DMS53 (cell line): ENCODE measurements at places on chromosomes 2 and 18.

DNA sequence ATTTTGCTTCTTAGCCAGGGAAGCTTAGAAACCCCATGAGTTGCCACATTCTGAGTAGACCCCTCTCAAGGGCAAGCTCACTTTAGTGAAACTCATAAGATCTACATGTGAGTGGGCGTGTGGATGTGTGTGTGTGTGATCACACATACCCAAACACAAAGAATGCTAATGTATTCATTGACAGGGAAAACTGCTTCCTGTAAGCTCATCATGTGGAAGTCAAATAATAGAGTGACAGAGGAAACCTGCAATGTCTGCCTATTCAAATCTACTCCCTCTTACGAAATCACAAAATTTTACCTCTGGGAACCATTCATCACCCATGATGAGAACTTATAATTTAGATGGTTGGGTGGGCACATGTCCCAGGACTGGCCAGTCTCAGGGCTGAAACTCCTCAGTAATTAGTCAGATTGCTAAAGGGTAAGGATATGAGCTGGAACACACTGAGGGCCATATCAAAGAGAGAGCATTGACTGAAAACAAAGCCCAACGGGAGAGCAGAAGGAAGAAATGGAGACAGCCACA lies 94.5 kb upstream of the CCDC150 start:
- no peak for DNase-seq

GRCh38 chr18:9392726-9393125 lies 58.2 kb downstream of the TWSG1 start:
- peak; percentile 24 for DNase-seq

DNA sequence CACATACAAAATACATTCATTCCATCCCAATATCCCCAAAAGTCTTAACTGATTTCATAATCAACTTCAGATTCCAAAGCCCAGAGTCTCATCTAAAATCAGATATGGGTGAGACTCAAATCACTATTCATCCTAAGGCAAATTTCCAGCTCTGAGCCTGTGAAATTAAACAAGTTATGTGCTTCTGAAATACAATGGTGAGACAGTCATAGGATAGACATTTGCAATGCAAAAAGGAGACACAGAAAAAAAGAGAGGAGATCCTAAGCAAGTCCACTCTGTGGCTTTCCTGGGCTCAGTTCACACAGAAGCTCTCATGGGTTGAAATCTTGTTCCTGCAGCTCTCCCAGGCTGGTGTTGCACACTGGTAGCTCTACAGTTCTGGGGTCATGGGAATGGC lies 18.3 kb downstream of the ZNF892 start:
- no peak for DNase-seq

- DNase-seq = no peak
Measured at GRCh38 chr18:8816220-8816619, 110.9 kb downstream of the MTCL1 start.

DNA sequence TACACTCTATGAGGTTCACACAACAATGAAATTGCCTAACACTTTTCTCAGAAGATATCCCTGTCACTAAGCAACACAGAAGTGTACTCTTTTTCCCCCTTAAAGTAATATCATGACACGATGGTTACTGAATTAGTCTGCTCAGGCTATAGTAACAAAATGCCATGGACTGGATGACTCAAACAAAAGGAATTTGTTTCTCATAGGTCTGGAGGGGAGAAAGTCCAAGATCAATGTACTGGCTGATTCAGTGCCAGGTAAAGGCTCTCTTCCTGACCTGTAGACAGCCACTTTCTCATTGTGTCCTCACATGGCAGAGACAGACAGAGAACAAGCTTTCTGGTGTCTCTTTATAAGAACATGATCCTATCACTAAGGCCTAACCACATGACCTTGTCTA lies 211.9 kb downstream of the RBM43 start:
- DNase-seq = no peak

GRCh38 chr2:152419944-152420343 lies 85.0 kb downstream of the FMNL2 start:
- DNase-seq = no peak

DNA sequence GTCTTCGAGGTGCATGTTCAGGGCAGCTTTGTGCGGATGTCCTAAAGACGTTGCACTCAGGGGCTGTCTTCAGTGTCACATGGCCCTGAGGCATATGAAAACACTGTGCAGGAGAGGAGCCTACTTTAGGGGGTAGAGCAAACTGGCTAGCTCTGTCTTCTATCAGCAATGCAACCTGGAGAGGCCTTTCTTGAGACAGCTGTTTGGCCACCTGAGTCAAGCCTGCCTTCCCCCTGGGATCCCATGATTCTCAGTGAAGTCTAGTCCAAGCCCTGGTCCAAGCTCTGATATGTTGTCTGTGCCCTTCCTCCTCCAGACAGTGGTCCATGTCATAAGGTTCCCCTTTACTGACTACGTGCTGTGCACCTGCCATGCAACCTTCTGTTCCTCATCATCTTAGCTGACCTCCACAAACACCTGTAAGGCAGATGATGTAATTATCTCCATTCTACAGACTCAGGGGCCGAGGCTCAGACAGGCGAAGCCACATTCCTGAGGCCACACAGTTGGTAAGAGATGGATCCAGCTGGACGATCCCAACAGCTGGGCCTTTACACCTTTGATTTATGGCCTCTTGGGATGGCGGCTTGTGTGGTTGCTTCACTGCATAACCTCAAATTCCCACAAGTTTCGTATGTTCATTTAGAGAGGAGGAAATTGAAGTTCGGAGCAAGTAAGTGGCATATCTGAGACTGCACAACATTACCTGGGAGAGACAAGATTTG lies 109.9 kb downstream of the COPS8 start:
- DNase-seq = no peak

GRCh38 chr18:48792611-48793380 lies 158.0 kb downstream of the SMAD7 start:
- DNase-seq = no peak

- peak; percentile 76 for DNase-seq
Measured at GRCh38 chr2:221204699-221205098, 367.4 kb downstream of the EPHA4 start.

GRCh38 chr2:155022531-155022930 lies 324.0 kb downstream of the KCNJ3 start:
- no peak for DNase-seq

DNA sequence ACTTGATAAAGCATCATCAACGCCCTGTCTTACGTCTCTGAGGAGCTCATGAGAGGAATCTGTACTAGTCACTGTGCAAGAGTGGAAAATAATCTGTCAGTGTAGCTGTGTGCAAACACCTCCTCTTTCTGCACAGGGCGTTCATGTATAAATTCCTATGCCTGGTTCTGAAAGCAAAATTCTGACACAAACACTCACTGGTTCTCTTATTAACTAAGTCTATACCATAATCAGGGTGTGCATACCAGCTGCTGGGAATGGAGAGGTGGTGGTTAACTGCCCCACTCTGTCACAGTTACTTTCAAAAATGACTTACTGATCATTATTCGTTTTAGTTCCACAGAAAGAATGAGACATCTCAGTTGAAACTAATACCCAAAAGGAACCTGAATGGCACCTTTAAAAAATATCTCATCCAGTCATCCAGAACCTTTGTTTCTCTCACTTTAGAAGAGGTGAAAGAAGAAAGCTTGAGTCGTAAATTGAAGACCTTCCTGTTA lies 35.7 kb downstream of the STK39 start:
- DNase-seq = peak; percentile 62

GRCh38 chr18:48265328-48265727 lies 143.9 kb downstream of the ZBTB7C start:
- no peak for DNase-seq

- DNase-seq = no peak
Measured at GRCh38 chr2:205580212-205580987, 101.9 kb upstream of the NRP2 start.

- no peak for DNase-seq
Measured at GRCh38 chr2:123916531-123916930, 108.6 kb upstream of the CNTNAP5 start.

DNA sequence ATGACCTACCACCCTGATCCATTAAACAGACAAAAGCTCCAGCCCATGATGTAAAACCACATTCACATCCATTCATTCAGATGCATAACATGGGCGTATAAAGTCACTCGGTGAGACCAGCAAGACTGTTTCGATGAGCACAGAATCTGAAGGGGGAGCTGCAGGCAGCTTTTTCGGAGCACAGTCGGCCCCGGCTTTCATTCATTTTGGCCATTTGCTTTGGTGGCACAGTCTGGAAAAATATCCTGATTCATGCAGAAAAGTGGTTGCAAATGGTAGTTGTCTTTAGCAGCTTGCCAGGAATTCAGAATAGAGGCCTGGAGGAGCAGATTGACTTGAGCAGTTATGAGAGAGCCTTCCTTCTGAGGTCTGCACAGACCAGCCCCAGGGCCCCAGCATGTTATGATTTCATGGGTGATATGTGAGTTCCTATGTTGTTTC lies 11.2 kb downstream of the ARID5A start:
- DNase-seq = no peak

GRCh38 chr18:59697236-59697932 lies at the start of gene CCBE1:
CCBE1 (minus strand) TSS chr18:59697423.
- DNase-seq = peak; percentile 91

- no peak for DNase-seq
Measured at GRCh38 chr2:202327858-202328257, 48.3 kb upstream of the BMPR2 start.

DNA sequence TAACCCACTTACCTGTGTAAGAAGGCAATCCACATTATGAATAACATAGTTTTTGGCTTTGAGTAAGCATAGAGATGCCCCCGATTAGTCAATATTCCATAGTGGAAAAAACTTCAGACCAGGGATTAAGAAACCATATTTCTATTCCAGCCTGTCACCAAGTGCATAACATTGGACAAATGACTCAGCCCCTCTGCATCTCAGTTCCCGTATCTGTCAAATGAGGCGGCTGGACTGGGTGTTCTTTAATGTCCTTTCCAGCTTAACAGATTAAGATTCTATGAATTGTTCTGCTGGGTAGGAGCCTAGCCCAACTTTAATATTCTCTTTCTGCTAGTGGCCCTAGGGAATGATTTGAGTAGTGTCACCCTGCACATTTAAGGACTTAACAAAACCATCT lies 11.8 kb upstream of the FTCDNL1 start:
- no peak for DNase-seq

DNA sequence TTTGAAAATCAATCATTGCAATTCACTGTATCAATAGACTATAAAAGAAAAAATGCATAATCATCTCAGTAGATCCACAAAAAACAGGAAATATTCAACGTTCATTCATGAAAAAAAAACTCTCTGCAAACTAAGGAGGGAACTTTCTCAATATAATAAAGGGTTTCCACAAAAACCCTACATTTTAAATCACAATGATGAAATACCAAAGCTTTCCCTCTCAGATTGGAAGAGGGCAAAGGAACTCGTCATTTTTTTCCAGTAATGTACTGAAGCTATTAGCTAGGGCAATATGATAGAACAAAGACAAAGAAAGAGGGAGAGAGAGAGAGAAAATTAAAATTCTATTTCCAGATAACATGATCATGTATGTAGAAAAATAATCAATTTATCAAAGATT lies 167.1 kb upstream of the RBMS1 start:
- no peak for DNase-seq

DNA sequence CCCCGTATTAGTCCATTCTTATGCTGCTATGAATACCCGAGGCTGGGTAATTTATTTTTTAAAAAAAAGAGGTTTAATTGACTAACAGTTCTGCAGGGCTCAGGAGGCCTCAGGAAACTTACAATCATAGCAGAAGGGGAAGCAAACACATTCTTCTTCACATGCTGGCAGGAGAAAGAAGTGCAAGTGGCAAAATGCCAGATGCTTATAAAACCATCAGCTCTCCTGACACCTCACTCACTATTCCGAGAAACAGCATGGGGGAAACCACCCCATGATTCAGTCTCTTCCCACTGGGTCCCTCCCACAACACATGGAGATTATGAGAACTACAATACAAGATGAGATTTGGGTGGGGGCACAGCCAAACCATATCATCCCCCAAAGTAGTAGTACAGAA lies 2148.5 kb upstream of the PIK3C3 start:
- peak; percentile 49 for DNase-seq

DNA sequence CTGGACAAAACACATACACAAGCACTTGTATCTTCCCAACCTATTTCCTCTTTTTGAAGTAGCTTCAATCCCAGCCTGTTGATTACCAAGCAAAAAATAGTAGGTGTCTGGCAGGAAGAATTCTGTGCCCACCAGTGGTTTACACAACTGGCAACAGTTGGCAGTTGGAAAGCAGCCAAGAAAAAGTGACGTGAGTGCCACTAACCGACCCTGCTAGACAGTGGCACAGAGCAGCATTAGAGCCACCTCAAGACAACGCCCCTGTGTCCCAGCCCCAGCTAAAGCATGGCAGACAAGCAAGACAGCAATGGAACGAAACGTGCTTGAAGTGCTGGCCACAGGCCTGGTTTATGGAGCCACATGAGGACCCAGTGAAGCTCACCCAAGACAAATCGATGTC lies 379.6 kb downstream of the FBXO15 start:
- peak; percentile 31 for DNase-seq

GRCh38 chr18:6044319-6044718 lies 149.0 kb upstream of the TMEM200C start:
- DNase-seq = no peak

GRCh38 chr2:25473758-25474340 lies 132.1 kb upstream of the DNMT3A start:
- DNase-seq = peak; percentile 19

GRCh38 chr18:77116201-77117080 lies 16.1 kb downstream of the MBP start:
- no peak for DNase-seq

DNA sequence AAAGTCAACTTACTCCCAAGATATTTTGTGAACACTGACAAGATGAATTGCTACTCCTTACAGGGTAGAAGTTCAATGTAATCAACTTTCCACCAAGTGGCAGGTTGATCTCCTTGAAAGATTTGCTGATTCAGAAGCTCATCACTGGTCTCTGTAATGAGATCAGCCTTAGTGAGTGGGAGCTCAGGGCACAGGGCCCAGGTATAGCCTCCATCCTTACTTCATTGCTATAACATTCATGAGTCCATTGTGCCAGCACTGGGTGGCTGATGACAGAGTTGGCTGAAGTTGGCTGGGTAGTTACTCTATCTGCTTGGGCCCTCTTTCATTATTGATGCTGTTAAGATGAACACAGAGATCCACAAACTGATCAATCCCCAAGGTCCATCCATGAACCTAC lies 379.0 kb downstream of the IRS1 start:
- no peak for DNase-seq

GRCh38 chr2:223697892-223698645 lies 95.9 kb upstream of the SCG2 start:
- DNase-seq = peak; percentile 28

GRCh38 chr18:50653402-50654093 lies 93.7 kb downstream of the MAPK4 start:
- no peak for DNase-seq
